NT2/D1 (cell line): ENCODE measurements at places on chromosomes 3 and 15.

- DNase-seq, result no peak
Observed at GRCh38 chr3:193119926-193120325, 121.1 kb upstream of the PLAAT1 start.

DNA sequence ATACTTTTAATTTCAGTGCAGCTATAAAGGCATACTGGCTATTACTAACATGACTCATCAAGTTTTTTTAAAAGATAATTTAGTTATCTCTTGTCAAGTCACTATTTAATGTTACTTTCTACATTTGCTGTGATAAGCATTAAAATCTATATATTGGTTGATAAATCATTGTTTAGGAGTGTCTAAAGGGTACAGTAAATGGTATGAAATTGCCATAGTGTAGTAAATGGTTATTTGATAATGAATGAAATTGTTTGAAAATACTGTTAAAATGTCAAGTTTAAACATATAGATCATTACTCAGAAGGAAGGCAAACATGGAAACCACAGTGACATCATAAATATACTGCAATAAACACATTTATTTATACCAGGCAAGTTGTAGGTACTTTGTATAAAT lies 13.2 kb upstream of the BNIP2 start:
- no peak for DNase-seq

DNA sequence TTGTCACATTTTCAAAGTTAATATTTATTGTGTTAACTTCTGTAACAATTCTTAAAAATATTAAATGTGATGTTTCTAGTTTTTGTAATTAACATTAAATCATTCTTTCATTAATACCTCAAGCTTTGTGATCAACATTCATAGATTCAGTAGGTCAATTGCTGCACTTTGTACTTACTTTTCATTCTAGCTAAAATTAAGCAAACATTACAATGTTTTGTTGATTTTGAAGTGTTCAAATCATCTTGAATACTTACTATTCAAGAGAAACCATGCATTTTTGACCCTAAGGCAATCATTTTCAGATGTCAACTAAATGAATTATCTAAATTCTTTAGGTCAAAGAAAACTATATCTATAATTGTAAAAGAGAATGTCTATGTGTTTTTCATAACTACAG lies 933.1 kb downstream of the NAALADL2 start:
- no peak for DNase-seq

- peak; percentile 30 for DNase-seq
Observed at GRCh38 chr3:88003115-88003755, 55.6 kb downstream of the CGGBP1 start.

DNA sequence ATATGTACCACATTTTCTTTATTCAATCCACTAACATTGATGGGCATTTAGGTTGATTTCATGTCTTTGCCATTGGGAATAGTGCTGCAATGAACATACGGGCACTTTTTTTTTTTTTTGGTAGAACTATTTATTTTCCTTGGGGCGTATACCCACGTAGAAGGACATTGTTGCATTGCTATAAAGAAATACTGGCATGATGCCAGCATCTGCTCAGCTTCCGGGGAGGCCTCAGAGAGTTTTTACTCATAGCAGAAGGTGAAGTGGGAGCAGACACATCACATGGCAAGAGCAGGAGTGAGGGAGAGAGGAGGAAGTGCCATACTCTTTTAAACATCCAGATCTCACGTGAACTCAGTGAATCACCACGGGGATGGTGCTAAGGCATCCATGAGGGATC lies 197.0 kb downstream of the SQOR start:
- no peak for DNase-seq

DNA sequence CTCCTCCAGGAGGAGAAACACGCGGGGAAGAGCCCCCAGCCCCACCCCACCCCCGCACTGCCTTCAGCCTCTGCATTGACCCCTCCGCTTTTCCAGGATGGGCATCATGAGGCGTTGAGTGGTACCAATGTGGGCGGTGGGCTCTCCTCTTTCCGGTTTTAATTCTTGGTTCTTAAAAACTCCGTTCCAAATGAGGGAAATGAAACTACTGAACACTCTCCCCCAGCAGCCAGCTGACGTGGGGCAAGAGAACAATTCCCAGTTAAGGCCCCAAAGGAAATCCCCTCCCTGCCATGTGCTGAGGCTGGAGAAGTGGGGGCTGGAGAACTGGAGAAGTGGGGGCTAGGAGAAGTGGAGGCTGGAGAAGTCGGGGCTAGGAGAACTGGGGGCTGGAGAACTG lies 5.3 kb upstream of the NRROS start:
- DNase-seq, result no peak

DNA sequence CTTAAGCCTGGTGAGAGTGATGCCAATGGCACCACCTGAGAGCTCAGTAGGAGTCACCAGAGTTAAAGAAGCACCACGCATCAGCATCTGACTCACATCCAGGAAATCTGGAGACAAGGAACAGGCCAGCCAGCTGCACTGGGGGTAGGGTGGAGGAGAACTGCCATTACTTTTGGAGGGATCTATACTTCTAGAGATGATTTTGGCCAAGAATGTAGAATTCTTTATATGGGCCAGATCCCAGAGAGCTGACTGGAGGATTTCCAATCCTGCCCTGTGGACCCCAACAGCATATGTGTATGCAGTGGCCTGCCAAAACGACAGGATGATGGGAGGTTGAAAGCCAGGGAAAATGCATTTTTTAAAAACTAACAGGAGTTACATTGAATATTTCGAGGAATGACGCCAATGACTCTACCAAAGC lies 29.8 kb downstream of the CCR3 start:
- no peak for DNase-seq

DNA sequence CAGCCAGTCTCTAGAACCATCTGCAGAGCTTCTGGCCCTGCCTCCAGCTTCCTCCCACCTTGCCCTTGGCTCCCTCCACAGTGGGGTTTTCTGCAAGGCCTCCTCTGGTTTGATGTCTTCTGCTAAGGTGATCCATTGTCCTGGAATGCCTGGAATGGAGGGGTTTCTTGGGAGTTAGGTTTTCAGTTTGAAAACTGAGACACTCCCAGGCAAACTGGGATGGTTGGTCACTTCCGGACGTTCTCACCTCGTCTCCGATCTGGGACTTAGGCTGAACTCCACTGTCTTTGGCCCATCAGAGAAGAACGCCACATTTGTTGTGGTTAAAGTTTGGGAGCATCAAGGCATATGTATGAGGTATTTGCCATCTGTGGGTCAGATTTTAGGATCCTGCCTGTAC lies 77.4 kb upstream of the KLHL25 start:
- DNase-seq, result no peak

GRCh38 chr3:177494216-177494615 lies 296.9 kb upstream of the TBL1XR1 start:
- no peak for DNase-seq

- DNase-seq, result no peak
Observed at GRCh38 chr3:172231318-172231901, 192.0 kb downstream of the FNDC3B start.

GRCh38 chr15:75685195-75685594 lies 27.5 kb downstream of the CSPG4 start:
- no peak for DNase-seq

GRCh38 chr3:175426805-175427204 lies 567.7 kb downstream of the NAALADL2 start:
- DNase-seq, result no peak

- no peak for DNase-seq
Observed at GRCh38 chr3:128107834-128108233, 15.8 kb downstream of the RUVBL1 start.

DNA sequence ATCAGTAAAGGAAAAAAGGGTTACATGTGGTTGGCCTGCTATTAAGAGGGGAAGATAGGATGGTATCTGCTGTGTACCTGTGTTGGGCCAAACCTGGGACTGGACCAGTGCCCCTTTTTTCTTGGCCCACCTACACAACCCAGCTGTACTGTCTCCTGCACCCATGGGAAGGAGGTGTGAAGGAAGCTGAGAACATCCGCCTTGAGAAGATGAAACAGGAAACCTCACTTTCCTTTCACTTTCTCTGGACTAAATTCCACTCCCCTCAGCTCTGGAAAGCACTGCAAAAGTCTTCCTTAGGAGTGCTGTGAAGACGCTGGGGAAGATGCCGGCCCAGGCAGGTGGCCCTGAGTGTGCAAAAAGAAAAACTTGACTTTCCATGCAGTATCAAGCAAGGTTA lies 37.6 kb downstream of the LRRN1 start:
- DNase-seq, result no peak

GRCh38 chr3:54983266-54984099 lies 55.6 kb upstream of the LRTM1 start:
- DNase-seq, result no peak

DNA sequence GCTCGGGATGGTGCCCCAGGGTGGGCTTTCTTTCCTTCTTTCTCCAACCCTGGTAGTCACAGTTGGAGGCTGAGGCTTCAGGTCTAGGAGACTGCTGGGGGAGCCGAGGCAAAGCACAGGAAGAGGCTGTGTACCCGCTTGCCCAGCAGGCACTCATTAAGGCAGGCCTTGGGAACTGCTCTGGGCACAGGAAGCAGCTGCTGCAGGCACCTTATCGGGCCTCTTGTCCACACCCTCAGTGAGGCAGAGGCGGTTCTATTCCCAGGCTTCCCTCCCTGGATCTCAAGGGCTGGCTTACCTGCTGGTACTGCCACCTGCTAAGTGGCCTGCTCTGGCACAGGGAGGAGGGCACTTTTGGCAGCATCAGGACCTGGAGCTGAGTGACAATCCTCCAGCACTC lies 15.8 kb upstream of the GRM2 start:
- DNase-seq, result no peak

DNA sequence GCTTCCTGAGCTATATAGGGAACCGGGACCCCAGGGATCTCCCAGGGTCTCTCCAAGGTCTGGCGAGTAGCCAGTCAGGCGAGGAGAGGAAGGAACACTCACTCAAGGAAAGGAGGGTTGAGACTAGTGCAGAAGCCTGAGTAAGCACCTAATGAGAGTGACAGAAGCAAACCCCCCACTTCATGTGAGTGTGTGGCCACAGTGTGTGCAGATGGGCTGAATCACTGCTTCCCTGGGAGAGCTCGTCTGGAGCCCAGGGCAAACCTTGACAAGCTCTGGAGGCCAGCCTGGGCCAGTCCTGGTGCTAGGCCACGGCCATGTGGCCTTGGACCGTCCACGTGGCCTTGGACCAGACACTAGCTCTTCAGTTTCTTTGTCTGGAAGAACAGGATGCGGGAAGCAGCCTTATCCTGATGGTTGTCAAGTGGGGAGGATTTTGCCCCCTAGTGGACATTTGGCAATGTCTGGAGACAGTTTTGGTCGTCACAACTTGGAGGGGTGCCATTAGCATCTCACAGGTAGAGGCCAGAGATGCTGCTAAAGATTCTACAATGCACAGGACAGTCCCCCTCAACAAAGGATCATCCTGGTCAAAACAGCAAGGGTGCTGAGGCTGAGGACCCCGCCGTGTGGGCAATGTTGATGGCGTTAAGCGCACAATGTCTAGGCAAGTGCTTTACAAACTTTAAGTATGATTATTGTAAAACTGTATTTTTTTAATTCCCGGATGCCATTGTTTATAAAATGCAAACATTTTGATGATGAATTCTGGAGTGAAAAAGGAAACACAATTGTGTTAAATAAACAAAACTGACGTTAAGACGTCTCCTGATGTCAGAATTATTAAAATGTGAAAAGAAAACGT lies 34.8 kb upstream of the CTSH start:
- peak; percentile 86 for DNase-seq

DNA sequence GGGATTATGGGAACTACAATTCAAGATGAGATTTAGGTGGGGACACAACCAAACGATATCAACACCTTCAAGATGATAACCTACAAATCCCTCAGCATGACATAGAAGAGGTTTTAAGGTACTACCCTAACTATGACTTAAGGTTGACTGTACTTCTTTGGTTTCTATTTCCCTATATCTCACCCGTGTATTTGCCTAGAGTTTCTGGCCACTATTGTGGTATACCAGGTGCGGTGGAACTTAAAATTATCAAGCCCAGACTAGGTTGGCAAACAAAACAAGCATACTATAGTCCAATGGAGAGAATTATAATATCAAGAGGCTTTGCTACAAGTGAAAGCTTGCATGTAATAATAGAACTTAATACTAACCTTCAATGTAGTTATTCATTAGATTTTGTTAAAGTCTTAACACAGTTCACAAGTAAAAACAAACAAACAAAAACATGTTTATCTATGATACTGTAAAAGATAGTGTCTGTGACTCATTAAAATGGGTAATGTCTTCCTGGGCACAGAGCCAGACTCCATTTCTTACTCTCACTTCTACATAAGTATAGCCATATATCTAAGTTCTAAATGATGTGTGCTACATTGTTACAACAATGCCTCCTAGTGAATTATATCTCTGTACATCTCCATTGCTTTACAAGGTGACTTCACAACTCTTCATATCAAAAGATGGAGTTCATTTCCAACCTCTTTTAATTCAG lies 479.1 kb downstream of the ZBBX start:
- no peak for DNase-seq

DNA sequence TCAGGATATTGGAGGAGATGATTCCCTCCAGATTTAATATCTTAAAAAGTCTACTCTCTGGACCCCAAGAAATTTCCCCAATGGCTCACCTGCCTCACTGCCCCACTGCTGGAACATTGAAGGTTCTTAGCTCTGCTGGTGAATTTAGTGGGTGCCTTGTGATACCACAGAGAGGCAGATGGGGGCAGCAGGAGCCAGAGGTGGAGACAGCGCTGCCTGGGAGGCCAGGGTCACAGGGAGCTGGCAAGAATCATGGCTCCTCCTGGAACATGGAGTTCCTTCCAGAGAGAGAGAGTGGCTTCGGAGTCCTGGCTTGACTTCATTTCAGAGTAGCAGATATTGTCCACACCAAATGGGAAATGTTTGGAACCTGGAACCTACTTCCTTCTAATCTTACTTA lies 263.5 kb upstream of the CFAP20DC start:
- peak; percentile 50 for DNase-seq

- no peak for DNase-seq
Observed at GRCh38 chr15:88621789-88622604, 857 bp downstream of the AEN start.

- no peak for DNase-seq
Observed at GRCh38 chr3:66675366-66675765, 174.5 kb upstream of the LRIG1 start.

- DNase-seq, result no peak
Observed at GRCh38 chr15:23761386-23761785, 74.3 kb upstream of the NDN start.

DNA sequence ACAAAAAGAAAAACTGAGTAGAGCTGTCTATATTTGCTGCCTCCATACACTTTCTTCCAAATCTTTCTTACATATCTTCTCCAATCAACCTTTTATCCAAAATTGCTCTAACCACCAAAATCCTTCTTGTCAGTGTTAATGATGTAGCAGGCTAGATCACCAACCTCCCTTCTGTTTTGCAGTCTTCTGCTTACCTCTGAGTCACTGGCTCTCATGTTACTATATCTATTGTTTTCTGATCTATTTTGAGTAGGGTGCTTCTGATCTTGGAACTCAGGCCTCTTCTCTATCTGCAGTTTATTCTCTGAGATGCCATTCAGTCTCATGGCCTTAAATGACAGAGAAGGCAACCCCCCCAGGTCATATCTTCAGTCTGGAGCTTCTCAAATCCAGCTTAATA lies 26.3 kb upstream of the AADAC start:
- DNase-seq, result no peak

- DNase-seq, result no peak
Observed at GRCh38 chr3:33211444-33211843, 7.2 kb downstream of the SUSD5 start.
